T-cell (primary cell): ENCODE measurements at places on chromosomes 7 and 10. TPM values are rescaled to one million over a fixed set of nuclear protein-coding genes. Genes with fewer than 3 reads are reported as not detected.

Gene GHRHR
- total RNA-seq: not detected

Gene LBX1
- not detected for total RNA-seq

Gene LRRC4
- 0.18 TPM for total RNA-seq

Gene SSC4D
- total RNA-seq: 0.28 TPM

Gene SORCS1
- total RNA-seq: not detected

Gene FRMD4A
- total RNA-seq: 1.5 TPM

Gene ZFYVE27
- total RNA-seq: 57.8 TPM

Gene DOCK1
- 0.28 TPM for total RNA-seq

Gene CFAP46
- not detected for total RNA-seq

GRCh38 chr7:44058759-44059218 lies 6.6 kb downstream of the PGAM2 start:
- H3K36me3 ChIP-seq: peaks cover 78% of the 10 kb centered on the region
- DNase-seq: no peak
- H3K4me1 ChIP-seq: peaks cover 35% of the 10 kb centered on the region
- H3K27ac ChIP-seq: no peak overlapping the region
- H3K4me3 ChIP-seq: no peak overlapping the region

DNA sequence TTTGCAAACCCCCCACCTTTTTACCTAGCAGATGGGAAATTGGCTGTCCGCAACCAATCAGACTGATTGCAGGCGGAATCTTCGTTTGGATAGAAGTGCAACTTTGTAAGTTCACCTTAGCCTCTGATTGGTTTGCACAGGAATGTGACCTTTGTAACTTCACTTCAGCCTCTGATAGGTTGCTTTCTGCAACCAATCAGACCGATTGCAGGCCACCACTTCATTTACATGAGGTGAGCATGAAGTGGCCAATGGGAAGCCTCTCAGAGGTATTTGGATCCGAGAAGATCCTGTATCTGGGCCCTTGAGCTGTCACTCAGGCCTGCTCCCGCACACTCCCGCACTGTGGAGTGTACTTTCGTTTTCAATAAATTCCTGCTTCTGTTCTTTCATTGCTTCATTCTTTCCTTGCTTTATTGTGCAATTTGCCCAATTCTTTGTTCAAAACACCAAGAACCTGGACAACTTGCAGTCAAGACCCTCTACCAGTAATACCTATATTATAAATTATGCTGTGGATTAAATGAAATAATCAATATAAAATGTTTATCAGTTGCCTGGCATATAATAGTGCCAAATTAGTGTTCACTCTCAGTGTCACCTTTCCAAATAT lies 491.4 kb downstream of the PLXNA4 start:
- no peaks in the 10 kb centered on the region for H3K36me3 ChIP-seq
- no peaks in the 10 kb centered on the region for H3K27me3 ChIP-seq
- DNase-seq: no peak
- no peak overlapping the region for H3K27ac ChIP-seq
- no peak overlapping the region for H3K4me3 ChIP-seq

DNA sequence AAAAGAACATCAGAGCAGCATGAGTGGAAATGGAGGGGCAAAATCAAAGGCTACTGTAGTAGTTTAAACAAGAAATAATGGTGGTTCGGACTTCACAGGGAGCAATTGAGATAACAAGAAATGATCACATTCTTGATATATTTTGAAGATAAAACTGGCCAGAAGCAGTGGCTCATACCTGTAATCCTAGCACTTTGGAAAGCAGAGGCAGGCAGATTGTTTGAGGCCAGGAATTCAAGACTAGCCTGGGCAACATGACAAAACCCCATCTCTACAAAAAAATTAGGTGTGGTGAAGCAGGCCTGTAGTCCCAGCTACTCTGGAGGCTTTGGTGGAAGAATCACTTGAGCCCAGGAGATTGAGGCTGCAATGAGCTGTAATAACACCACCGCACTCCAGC lies 22.9 kb downstream of the EEF1AKMT2 start:
- H3K36me3 ChIP-seq: peaks cover 25% of the 10 kb centered on the region
- no peak overlapping the region for H3K27ac ChIP-seq
- no peaks in the 10 kb centered on the region for H3K27me3 ChIP-seq
- H3K4me1 ChIP-seq: no peaks in the 10 kb centered on the region

- H3K27ac ChIP-seq: no peak overlapping the region
- H3K4me3 ChIP-seq: no peak overlapping the region
- DNase-seq: no peak
- no peaks in the 10 kb centered on the region for H3K27me3 ChIP-seq
These were observed 278.5 kb downstream of the REEP3 start for GRCh38 chr10:63799521-63800300.

- H3K36me3 ChIP-seq: peaks cover 18% of the 10 kb centered on the region
- no peak overlapping the region for H3K27ac ChIP-seq
- DNase-seq: no peak
- no peak overlapping the region for H3K4me3 ChIP-seq
These were observed 18.3 kb downstream of the SGPL1 start for GRCh38 chr10:70834021-70834420.

DNA sequence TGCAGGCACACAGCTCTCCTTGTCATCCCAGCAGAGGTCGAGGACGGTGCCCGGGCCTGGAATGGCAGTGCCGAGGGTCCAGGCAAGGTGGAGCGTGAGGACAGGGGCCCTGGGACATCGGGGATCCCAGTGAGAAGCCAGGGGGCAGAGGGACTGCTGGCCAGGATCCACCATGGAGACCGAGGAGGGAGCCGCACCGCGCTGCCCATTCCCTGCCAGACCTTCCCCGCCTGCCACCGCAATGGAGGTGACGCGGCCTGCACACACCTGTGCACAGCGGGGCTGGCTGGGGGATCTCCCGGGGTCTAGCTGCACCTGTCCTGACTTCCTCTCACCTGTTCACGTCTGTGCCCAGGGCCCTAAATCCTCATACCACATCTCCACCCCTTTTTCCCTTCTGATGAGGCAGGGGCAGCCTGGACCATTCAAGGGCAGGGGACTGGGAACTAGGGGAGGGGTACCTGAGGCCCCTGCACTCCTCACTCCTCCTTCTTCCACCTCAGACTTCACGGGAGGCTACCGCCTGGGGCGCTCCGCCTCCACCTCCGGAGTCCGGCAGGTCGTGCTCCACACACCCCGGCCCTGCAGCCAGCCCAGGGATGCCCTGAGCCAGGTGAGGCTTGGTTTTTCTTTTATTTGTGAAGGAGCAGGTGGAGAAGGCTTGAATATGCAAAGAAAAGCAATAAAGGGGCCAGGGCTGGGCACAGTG lies 6.9 kb downstream of the NYAP1 start:
- H3K27me3 ChIP-seq: peaks cover 10% of the 10 kb centered on the region
- no peak overlapping the region for H3K27ac ChIP-seq
- no peaks in the 10 kb centered on the region for H3K36me3 ChIP-seq
- no peak overlapping the region for H3K4me3 ChIP-seq
- DNase-seq: no peak
- H3K4me1 ChIP-seq: no peaks in the 10 kb centered on the region

DNA sequence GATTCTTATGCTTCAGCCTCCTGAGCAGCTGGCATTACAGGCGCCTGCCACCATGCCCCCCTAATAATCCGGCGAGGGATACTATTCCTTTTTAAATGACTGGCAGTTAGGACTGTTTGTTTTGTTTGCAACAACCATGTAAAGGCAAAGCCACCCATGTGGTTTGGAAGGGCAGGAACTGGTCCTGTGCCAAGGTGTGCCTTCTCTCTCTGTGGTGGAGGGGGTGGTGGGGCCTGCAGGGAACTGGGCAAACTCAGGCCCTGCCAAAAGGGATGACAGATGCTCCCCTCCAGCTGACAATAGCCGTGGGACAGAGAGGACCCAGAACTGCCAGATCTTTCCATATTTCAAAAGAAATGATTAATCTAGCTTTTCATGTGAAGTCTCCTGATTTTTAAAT lies 23.5 kb upstream of the WAPL start:
- no peaks in the 10 kb centered on the region for H3K27me3 ChIP-seq
- H3K27ac ChIP-seq: no peak overlapping the region
- H3K4me3 ChIP-seq: no peak overlapping the region
- no peak for DNase-seq

GRCh38 chr7:36526863-36527548 lies 137.3 kb downstream of the ANLN start:
- no peaks in the 10 kb centered on the region for H3K4me1 ChIP-seq
- no peaks in the 10 kb centered on the region for H3K27me3 ChIP-seq
- no peak overlapping the region for H3K27ac ChIP-seq
- peaks cover 3% of the 10 kb centered on the region for H3K36me3 ChIP-seq
